ENCODE measurements at places on chromosomes 13 and 19.

GRCh38 chr13:30396434-30397075 is 25.7 kb upstream of the UBE2L5 start:
- DNase-seq, result no peak
- H3K27ac ChIP-seq, result peak overlapping the region; percentile 54
- peaks cover 23% of the 10 kb centered on the region for H3K4me1 ChIP-seq
- H3K27me3 ChIP-seq, result no peaks in the 10 kb centered on the region
- H3K4me3 ChIP-seq, result peak overlapping the region; percentile 23
- no peaks in the 10 kb centered on the region for H3K36me3 ChIP-seq

- DNase-seq, result no peak
- H3K27ac ChIP-seq, result no peak overlapping the region
- H3K36me3 ChIP-seq, result no peaks in the 10 kb centered on the region
- H3K4me3 ChIP-seq, result no peak overlapping the region
- H3K4me1 ChIP-seq, result no peaks in the 10 kb centered on the region
- no peaks in the 10 kb centered on the region for H3K27me3 ChIP-seq
Measured at GRCh38 chr13:109747524-109747923, 38.9 kb downstream of the IRS2 start.

DNA sequence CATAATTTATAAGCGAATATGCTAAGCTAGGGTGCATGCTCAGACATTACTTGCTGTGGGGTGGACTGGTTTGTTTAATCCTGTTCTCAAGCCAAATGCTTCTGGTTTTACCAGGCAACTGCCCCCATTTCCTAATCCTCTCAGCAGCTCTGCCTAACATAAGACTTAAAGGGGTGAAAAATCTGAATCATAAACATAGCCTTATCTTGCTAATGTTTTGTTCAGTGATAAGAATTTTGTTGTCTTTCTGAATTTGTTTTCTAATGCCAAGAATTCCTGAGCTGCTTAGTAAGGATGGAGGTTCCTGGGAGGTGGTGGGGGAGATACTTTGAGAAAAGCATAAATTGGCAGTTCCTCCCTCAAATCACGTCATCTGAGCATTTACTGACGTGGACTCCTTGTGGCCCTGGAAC is 42.7 kb downstream of the ING1 start:
- H3K4me1 ChIP-seq, result no peaks in the 10 kb centered on the region
- H3K36me3 ChIP-seq, result no peaks in the 10 kb centered on the region
- H3K4me3 ChIP-seq, result no peak overlapping the region
- H3K27ac ChIP-seq, result no peak overlapping the region
- H3K27me3 ChIP-seq, result peaks cover 25% of the 10 kb centered on the region

DNA sequence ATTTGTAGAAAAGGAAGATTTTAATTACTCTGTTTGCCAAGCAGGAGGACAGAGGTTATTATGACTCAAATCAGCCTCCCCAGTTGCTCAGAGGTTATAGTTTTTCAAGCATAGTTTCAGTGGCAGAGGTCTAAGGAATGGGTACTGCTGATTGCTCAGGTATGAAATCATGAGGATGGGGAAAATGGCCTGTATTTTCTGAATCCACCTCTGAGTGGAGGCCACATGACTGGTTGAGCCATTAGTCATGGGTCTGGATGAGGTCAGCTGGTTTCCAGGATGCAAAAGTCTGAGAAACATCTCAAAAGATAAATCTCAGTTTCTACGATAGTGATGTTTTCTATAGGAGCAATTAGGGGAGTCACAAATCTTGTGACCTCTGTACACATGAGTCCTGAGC is 62.8 kb upstream of the CEACAM8 start:
- no peak overlapping the region for H3K4me3 ChIP-seq
- H3K27ac ChIP-seq, result no peak overlapping the region
- no peak for DNase-seq
- no peaks in the 10 kb centered on the region for H3K4me1 ChIP-seq
- no peaks in the 10 kb centered on the region for H3K36me3 ChIP-seq

DNA sequence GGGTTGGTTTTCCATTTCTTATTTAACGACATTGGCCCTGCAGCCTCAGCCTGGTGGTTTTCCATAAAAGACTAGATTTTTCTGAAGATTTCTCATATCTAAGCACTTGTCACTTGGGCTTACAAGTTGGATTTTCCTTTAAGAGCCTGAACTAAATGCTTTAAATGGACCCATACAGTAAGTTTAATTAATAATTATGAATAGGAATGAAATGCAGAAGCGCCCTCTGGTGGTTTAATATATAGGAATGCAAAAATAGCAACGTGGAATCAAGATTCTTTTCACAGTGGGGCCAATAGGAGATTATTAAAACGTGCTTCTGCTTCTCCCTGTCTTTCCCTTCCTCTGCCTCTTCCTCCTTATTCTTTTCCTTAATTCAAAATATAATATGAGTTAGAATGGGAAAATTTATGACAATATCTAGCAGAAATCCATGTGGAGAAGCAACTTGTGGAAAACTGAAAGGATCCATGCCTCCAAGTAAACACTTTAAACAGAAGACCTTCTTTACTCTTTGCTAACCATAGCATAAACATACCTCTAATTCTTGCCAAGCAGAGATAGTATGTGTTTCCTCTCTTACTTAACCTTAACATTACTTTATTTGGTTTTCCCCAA is 324.0 kb downstream of the GPC5 start:
- H3K4me3 ChIP-seq, result no peak overlapping the region
- DNase-seq, result no peak
- no peaks in the 10 kb centered on the region for H3K4me1 ChIP-seq
- H3K36me3 ChIP-seq, result no peaks in the 10 kb centered on the region

- H3K36me3 ChIP-seq, result peaks cover 1% of the 10 kb centered on the region
- peaks cover 6% of the 10 kb centered on the region for H3K27me3 ChIP-seq
- H3K27ac ChIP-seq, result no peak overlapping the region
- DNase-seq, result no peak
- H3K4me1 ChIP-seq, result no peaks in the 10 kb centered on the region
Measured at GRCh38 chr13:97483465-97483864, 49.5 kb downstream of the RAP2A start.

GRCh38 chr19:15283141-15283883 is 49.0 kb downstream of the BRD4 start:
- H3K4me3 ChIP-seq, result peak overlapping the region; percentile 51
- peaks cover 84% of the 10 kb centered on the region for H3K4me1 ChIP-seq
- H3K36me3 ChIP-seq, result peaks cover 13% of the 10 kb centered on the region
- no peaks in the 10 kb centered on the region for H3K27me3 ChIP-seq
- DNase-seq, result no peak

DNA sequence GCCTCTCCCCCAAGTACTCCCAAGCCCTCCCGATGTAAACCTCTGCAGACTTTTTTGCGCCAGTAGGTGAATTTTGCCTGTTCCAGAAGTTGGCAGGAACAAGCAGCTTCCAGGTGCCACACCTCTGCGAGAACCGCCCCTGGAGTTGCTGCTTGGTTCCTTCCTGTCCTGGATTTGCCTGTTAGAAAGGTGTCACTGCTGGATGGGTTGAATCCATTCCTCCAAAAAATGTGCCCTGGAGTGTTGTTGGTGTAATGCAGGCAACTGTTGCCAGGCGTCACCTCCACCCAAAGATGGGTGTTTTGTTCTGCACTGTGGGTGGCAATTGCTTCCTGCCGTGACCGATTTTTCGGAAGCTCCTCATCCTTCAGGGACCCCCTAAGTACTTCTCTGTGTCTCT is 5.7 kb downstream of the PGPEP1 start:
- H3K4me1 ChIP-seq, result peaks cover 22% of the 10 kb centered on the region
- no peaks in the 10 kb centered on the region for H3K27me3 ChIP-seq
- no peak overlapping the region for H3K4me3 ChIP-seq
- H3K36me3 ChIP-seq, result peaks cover 36% of the 10 kb centered on the region

- peaks cover 8% of the 10 kb centered on the region for H3K27me3 ChIP-seq
- DNase-seq, result no peak
- no peaks in the 10 kb centered on the region for H3K4me1 ChIP-seq
- no peak overlapping the region for H3K27ac ChIP-seq
- no peak overlapping the region for H3K4me3 ChIP-seq
Measured at GRCh38 chr13:97535614-97536013, 101.6 kb downstream of the RAP2A start.

GRCh38 chr19:37902668-37903067 is 3.7 kb downstream of the WDR87 start:
- peaks cover 8% of the 10 kb centered on the region for H3K4me1 ChIP-seq
- H3K27me3 ChIP-seq, result no peaks in the 10 kb centered on the region
- no peak overlapping the region for H3K27ac ChIP-seq
- peaks cover 3% of the 10 kb centered on the region for H3K36me3 ChIP-seq
- DNase-seq, result peak; percentile 71

DNA sequence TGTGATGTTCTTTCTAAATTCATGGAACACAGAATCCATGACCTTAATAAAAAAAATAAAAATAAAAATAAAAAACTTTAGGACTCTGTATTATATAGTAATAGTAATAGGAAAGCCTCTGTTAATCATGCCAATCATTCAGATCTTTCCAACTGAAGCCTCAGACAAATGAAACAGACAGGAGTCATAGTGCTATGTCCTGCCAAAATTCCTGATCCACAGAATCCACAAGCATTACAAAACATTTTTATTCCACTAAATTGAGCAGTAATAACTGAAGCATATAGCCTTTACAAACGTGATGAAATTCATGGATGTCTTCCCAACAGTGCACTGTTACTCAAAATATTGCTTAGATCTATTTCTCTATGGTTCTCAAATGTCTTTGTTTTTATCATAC is 820.6 kb upstream of the PCDH9 start:
- no peaks in the 10 kb centered on the region for H3K36me3 ChIP-seq
- no peaks in the 10 kb centered on the region for H3K27me3 ChIP-seq
- no peaks in the 10 kb centered on the region for H3K4me1 ChIP-seq
- H3K27ac ChIP-seq, result no peak overlapping the region

- no peak for DNase-seq
- H3K36me3 ChIP-seq, result peaks cover 20% of the 10 kb centered on the region
- peaks cover 12% of the 10 kb centered on the region for H3K4me1 ChIP-seq
- no peak overlapping the region for H3K27ac ChIP-seq
- no peak overlapping the region for H3K4me3 ChIP-seq
Measured at GRCh38 chr19:11044431-11044830, 44.8 kb upstream of the LDLR start.

DNA sequence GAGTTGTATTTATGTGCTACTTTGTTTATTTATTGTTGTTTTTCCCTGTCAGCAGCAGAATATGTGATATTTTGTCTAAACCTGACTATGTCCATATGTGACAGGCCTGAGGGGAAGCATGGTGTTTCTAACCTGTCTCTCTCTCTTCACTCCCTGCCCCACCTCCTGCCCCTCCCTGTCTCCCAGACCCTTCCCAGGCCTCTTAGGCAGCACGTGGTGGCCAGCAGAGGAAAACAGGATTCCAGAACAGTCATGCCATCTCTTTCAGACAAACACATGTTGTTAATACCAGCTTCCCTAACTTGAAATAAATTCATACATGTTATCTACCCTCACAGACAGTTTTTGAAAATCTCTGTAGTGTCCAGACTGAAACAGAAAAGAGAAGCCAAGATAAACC is 31.0 kb upstream of the ATP11A start:
- no peaks in the 10 kb centered on the region for H3K4me1 ChIP-seq
- DNase-seq, result no peak
- no peak overlapping the region for H3K4me3 ChIP-seq
- no peaks in the 10 kb centered on the region for H3K36me3 ChIP-seq
- H3K27me3 ChIP-seq, result peaks cover 12% of the 10 kb centered on the region
- H3K27ac ChIP-seq, result no peak overlapping the region

DNA sequence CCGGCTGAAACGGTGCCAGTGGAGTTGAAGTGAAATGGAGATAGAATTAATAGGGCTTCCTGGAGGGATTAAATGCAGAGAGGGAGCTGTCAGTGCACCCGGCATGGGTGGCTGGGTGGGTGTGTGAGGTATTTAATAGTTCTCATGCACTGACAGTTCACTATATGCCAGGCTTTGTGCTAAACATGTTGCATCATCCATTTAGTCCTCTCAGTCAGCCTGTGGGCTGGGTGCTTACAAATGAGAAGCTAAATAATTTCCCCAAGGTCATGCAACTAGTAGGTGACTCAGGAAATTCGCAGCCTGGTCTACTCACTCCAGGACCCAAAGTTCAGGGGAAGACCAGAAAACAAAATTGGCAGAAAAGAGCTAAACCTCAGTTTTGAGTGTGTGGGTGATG is 63.5 kb upstream of the SPATA13 start:
- no peak for DNase-seq
- peaks cover 7% of the 10 kb centered on the region for H3K4me1 ChIP-seq
- no peak overlapping the region for H3K27ac ChIP-seq
- peaks cover 1% of the 10 kb centered on the region for H3K36me3 ChIP-seq
- no peaks in the 10 kb centered on the region for H3K27me3 ChIP-seq

DNA sequence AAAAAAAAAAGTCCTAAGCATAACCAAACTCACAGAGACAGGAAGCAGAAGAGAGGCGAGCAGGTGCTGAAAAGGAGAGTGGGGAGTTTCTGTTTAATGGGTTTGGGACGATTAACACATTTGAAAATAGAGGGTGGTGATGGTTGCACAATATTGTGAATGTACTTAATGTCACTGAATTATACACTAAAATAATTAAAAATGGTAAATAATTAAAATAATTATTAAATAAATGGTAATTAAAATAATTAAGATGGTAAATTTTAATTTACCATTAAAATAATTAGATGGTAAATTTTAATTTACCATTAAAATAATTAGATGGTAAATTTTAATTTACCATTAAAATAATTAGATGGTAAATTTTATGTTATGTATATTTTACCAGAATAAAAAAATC is 74.8 kb upstream of the XPO4 start:
- H3K4me1 ChIP-seq, result no peaks in the 10 kb centered on the region
- H3K27me3 ChIP-seq, result peaks cover 9% of the 10 kb centered on the region

- peak overlapping the region; percentile 32 for H3K27ac ChIP-seq
- H3K36me3 ChIP-seq, result peaks cover 9% of the 10 kb centered on the region
- H3K27me3 ChIP-seq, result no peaks in the 10 kb centered on the region
- no peak for DNase-seq
Measured at GRCh38 chr19:5128936-5129389, 160.1 kb downstream of the KDM4B start.

DNA sequence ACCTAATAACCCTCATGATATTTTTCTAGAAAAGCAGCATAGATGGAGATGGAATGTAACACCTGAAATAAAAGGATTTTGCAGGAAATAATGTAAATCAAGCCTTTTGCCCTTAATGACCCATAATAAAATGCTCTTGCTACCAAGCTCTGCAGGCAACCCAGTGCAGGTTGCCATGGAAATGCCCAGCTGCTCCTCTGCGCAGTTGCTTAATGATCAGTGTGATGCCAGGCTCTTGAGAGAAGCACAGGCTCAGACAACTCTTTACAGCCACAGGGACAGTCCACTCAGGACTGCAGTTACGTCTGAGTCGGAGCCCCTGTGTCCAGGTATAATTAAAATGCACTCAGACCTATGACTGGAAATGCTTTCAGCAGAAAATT is 165.5 kb downstream of the LACC1 start:
- H3K27ac ChIP-seq, result no peak overlapping the region
- no peaks in the 10 kb centered on the region for H3K36me3 ChIP-seq
- H3K27me3 ChIP-seq, result peaks cover 44% of the 10 kb centered on the region
- H3K4me3 ChIP-seq, result no peak overlapping the region
- no peaks in the 10 kb centered on the region for H3K4me1 ChIP-seq

GRCh38 chr19:937259-937694 is 11.4 kb downstream of the ARID3A start:
- no peaks in the 10 kb centered on the region for H3K27me3 ChIP-seq
- H3K4me1 ChIP-seq, result peaks cover 31% of the 10 kb centered on the region
- no peak overlapping the region for H3K4me3 ChIP-seq
- DNase-seq, result no peak

GRCh38 chr13:95300625-95301182 is 547 bp downstream of the ABCC4 start:
- peak overlapping the region; percentile 84 for H3K4me3 ChIP-seq
- no peak for DNase-seq
- H3K27me3 ChIP-seq, result no peaks in the 10 kb centered on the region
- peaks cover 26% of the 10 kb centered on the region for H3K4me1 ChIP-seq

Data from central memory CD8-positive, alpha-beta T cell (primary cell).